Right lung (tissue), 10 donors: ENCODE measurements at places on chromosomes 1 and 21. TPM values are rescaled to one million over a fixed set of nuclear protein-coding genes. Genes with fewer than 3 reads are reported as not detected.

Gene S100A2
- 1.2 TPM for polyA plus RNA-seq

Gene HMGCS2
- polyA plus RNA-seq, result 2.8 TPM

- DNase-seq, result no peak
Observed at GRCh38 chr1:52917581-52917980, 4.0 kb downstream of the ECHDC2 start.

- DNase-seq, result peak; percentile 78
Observed at GRCh38 chr1:2003541-2004131, at the start of gene CFAP74. CFAP74 (minus strand) TSS chr1:2003786; CDS start chr1:1990956, 12,830 bp downstream.

DNA sequence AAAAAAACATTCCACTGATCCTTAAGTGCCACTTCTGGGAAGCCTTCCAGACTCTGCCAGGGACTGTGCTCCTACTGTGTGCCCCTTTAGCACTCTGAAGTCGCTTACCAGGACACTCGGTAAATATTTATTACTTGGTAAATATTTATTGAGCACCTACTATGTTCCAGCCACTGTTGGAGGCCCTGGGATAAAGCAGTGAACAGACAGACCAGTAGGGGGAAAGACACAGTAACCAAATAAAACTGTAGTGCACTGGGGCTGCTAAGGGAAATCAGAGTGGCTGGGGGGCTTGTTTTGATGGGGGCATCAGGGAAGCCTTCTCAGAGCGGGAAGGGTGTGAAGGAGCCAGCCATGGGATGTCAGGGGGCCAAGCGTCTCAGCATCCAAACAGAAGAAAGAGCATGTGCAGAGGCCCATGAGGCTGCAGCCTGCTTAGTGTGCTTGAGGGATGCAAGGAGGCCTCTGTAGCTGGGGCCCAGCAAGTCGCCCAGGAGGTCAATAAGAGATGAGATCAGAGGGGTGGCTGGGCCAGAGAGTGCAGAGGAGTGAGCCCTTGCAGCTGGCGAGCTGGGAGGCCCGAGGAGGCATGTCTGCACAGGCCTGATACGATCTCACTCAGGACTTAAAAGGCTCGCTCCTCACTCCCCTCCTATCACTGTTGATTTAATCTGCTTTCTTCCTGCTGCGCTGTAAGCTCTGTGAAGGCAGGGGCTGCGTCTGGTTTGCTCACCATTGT is 28.6 kb downstream of the KAZN start:
- peak; percentile 77 for DNase-seq

DNA sequence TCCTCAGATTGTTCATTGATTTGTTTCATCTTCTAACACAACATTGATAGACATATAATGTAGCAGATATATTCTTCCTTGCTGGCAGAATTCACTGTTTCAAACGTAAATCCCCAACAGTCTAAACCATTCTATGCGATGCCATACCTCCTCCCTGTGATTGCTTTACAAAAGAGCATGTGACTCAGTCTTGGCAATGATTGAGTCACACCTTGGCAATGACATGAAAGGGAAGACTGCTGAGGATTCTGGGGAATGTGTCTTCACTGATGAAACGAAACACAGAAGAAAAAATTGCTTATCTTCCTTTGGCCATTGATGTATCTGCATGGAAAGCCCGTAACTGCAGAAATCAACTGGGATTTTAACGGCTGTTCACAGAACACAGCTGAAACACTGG is 409.6 kb upstream of the ZRANB2 start:
- DNase-seq, result no peak

Gene ARHGAP30
- 4.7 TPM for polyA plus RNA-seq

Gene LEPROT
- 124 TPM for polyA plus RNA-seq

DNA sequence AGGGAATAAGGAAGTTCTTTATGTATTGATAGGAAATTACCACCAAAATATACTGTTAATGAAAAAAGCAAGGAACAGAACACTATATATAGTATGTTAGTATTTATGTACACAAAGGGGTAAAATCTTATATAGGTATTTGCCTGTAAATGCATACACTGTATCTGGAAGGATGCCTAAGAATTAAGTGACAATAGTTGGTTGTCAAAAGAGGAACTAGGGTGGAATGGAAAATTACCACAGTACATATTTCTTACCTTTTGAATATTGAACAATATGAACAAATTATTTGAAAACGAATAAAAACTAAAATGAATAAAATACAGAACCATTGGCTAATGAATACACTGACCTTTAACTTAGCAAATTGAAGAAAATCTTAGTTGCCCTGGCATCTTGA is 13.6 kb downstream of the ARPC5 start:
- no peak for DNase-seq

GRCh38 chr1:235429143-235429542 is 61.9 kb downstream of the TBCE start:
- no peak for DNase-seq

- no peak for DNase-seq
Observed at GRCh38 chr1:185139246-185139645, 17.5 kb downstream of the TRMT1L start.

DNA sequence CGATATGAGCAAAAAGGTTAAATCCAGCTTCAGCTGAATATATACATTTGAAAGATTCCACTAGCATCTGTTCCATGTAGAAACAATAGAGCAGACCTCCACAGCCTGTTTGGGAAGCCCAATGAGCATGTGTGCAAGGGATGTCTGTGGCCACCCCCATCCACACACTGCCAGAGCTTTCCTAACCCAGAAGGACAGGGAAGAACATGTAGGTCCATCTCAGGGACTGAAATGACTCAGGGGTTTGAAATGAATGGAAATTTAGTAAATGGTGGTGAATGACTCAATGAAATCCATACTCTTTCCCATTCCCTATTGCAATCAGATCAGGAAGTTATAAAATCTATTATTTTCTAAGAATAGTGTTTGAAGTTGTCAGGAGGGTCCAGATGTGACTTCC is 397.2 kb downstream of the DUSP10 start:
- no peak for DNase-seq

Gene HES2
- 0.10 TPM for polyA plus RNA-seq

DNA sequence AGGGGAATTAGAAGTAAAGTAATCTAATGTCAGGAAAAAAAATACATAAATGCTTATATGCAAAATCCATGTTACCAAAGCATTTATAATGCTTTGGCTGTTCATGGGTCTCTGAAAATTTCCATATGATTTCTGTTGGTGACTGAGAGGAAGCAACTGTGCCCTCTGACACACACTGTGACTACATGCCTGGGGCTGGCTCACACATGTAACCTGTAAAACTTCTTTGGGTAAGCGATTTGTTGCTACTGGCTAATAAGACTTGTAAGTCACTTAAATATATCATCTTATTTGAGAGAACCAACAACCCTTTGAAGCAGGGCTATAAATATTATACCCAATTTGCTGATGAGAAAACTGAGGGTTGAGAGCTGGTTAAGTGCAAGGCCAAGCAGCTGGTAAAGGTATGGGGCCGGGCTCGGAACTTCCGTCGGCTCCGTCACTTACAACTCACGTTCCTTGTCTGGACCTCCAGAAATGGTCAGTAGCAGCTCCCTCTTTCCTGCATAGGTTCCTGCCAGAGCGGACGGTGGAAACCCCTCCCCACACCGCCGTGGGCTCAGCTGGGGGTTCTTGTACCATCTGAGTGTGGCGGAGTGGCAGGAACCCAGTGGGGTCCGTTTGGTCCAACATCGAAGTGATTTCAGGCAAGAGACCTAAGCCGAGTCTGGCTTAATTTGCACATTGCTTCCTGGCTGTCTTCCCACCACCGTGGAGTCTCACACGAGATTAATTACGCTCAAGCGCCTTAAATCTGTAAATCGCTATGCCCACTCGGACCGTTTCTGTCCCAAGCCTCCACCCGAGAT is 714 bp downstream of the DFFA start:
- no peak for DNase-seq

Gene SCCPDH
- polyA plus RNA-seq, result 46.7 TPM
